ENCODE measurements at places on chromosomes 12 and 14.

DNA sequence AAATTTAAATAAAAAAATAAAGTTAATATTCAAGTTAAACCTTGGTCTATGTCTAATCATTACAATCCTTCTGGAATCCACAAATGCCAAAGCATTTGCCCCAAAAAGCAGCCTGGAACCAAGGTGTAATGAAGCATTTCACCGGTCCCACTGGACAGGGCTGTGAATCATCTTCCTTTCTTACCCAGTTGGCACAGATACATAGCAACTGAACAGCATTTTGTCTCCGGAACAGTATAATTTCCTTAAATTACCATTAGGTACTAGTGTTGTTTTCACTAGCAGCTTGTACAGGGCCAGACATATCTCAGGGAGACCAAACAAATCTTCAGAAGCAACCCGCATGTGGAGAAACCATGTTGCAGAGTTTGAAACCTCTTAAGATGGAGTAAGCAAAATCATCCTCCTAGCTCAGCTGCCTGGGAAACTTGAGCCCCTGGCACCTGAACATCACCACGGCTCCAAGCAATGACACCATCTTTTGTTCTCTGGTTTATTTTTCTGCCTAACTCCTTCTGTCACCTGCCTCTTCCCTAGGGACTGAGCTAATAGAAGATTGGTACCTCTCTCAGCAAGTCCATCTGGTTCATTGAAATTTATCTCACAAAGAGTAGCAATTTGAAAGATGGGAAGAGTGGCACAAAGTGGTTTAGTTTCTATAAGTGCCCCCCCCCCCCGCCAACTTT lies 17.9 kb upstream of the MDM1 start:
- no peak for DNase-seq
- H3K27me3 ChIP-seq, result no peaks in the 10 kb centered on the region
- no peaks in the 10 kb centered on the region for H3K36me3 ChIP-seq
- H3K4me3 ChIP-seq, result no peak overlapping the region
- no peaks in the 10 kb centered on the region for H3K4me1 ChIP-seq

DNA sequence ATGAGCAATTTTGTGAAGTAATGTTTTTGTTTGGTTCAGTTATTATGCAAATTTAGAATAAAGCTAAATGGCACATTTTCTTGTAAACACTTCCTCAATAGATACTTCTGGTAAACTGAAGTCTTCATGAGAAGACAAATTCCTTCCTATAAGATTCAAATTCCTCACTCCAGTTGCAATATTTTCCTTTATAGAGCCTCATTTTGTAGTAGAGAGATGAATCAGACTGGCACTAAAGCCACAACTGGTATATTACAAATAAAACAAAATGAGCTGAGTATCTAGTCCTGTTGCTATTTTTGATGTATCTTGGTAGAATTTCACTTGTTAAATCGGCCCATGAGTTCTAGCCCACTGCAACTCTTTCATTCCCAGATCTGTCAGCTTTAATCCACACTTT lies 5.5 kb downstream of the LGR5 start:
- no peaks in the 10 kb centered on the region for H3K36me3 ChIP-seq
- peaks cover 13% of the 10 kb centered on the region for H3K27me3 ChIP-seq
- H3K4me1 ChIP-seq, result no peaks in the 10 kb centered on the region

DNA sequence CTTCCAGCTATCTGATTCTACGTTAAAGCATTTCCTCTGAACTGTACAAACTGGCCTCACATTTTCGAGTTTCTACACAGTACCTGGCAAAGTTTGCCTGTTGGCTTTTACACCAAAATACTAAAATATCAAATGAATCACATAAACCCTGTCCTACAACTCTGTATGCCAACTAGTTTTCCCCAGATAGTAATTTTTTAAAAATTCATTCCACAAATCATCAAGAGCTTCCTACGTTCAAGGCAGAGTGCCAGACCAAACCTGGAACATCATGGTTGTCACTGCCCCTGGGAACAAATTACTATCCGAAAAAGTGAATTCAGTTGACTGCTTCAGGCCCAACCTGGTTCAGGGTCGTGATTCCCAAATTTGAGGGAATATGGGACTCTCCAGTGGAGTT lies 2.1 kb downstream of the TMEM30B start:
- no peak overlapping the region for H3K27ac ChIP-seq
- DNase-seq, result no peak
- H3K27me3 ChIP-seq, result no peaks in the 10 kb centered on the region
- H3K36me3 ChIP-seq, result no peaks in the 10 kb centered on the region

DNA sequence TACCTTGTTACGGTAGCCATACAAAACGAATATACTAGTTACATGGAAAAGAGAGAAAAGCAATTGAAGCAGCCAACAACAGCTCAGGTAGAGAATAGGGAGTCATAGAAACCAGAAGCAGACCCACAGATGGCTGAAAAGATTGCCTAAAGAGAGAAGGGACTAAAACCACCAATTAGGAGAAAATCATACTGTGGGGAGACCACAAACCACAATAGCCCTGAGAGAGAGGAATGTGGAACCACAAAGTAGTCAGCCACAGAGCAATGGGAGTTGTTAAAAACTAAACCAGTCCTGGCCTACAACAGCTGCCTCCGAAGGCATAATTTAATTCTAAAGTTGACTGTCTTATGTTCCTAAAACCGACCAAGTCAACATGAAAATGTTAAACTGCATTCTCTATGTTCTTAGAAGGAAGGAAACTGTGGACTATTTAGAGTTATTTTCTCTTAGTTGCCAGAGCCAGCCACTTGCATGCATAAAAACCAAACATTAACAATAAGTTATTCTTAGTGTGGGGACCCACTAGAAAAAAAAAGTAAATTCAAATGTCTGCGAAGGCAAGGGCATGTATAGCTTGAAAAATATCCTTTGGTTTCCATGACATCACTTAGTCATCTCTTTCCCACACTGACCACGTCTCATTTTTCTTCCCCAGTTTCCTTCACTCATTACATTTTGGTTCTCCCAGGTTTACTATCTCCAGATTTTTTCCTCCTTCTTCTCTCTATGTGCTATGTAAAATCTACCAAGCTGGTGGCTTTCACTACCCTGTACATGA lies 398.1 kb downstream of the NOVA1 start:
- no peaks in the 10 kb centered on the region for H3K27me3 ChIP-seq
- no peaks in the 10 kb centered on the region for H3K4me1 ChIP-seq
- no peak overlapping the region for H3K4me3 ChIP-seq
- no peak for DNase-seq
- no peak overlapping the region for H3K27ac ChIP-seq

- DNase-seq, result no peak
- no peaks in the 10 kb centered on the region for H3K27me3 ChIP-seq
- H3K36me3 ChIP-seq, result no peaks in the 10 kb centered on the region
- no peak overlapping the region for H3K27ac ChIP-seq
Measured at GRCh38 chr12:113438523-113439300, 16.5 kb downstream of the SDSL start.

- H3K36me3 ChIP-seq, result no peaks in the 10 kb centered on the region
- DNase-seq, result peak; percentile 94
- peaks cover 17% of the 10 kb centered on the region for H3K4me1 ChIP-seq
- H3K27ac ChIP-seq, result peak overlapping the region; percentile 95
- peak overlapping the region; percentile 79 for H3K4me3 ChIP-seq
- H3K27me3 ChIP-seq, result no peaks in the 10 kb centered on the region
Measured at GRCh38 chr12:569803-570434, 93.3 kb downstream of the NINJ2 start.

- no peak overlapping the region for H3K27ac ChIP-seq
- H3K4me1 ChIP-seq, result no peaks in the 10 kb centered on the region
- no peaks in the 10 kb centered on the region for H3K36me3 ChIP-seq
- DNase-seq, result no peak
Measured at GRCh38 chr12:89977405-89978085, 268.9 kb upstream of the ATP2B1 start.

DNA sequence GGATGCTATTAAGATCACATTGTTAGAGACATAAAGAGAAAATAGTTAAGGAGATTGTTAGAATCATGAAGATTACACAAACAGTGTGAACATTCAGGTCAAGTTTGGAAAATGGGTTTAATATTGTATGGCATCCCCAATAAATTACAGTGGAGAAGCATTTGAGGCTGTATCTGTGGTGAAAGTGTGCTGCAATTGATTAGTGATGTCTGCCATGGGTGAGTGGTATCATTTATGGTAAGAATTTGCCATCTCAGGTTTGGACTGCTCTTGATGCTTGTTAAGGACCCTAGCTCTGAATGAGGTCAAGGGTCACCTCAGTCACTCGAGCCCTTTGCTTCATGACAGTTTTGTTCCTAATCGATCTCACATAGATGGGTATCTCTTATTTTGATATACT lies 265.7 kb upstream of the SRRM4 start:
- H3K27me3 ChIP-seq, result no peaks in the 10 kb centered on the region
- no peaks in the 10 kb centered on the region for H3K4me1 ChIP-seq
- no peak overlapping the region for H3K27ac ChIP-seq

- no peak overlapping the region for H3K27ac ChIP-seq
- H3K4me1 ChIP-seq, result no peaks in the 10 kb centered on the region
- no peak for DNase-seq
- H3K36me3 ChIP-seq, result no peaks in the 10 kb centered on the region
Measured at GRCh38 chr14:79544698-79545070, 666.6 kb downstream of the DIO2 start.

- peak overlapping the region; percentile 82 for H3K27ac ChIP-seq
- H3K4me1 ChIP-seq, result peaks cover 6% of the 10 kb centered on the region
- no peaks in the 10 kb centered on the region for H3K27me3 ChIP-seq
Measured at GRCh38 chr14:68977718-68978171, 1.4 kb downstream of the ACTN1 start.

DNA sequence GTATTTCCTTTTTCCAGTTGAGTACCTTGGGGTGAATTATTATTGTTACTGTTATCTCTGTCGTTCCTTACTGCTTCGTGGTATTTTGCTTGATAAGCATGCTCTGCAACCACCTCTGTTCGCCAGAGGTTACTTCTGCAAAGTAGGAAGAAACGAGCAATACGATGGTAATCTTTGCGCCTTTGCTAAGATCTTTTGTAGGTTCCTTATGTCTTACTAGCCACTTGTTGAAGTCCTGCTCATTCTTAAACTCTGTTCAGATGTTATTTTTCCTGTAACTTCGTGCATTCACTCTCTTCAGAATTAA lies 729 bp upstream of the M6PR start:
- H3K4me3 ChIP-seq, result peak overlapping the region; percentile 80
- peaks cover 24% of the 10 kb centered on the region for H3K4me1 ChIP-seq
- DNase-seq, result no peak
- peak overlapping the region; percentile 99 for H3K27ac ChIP-seq
- no peaks in the 10 kb centered on the region for H3K27me3 ChIP-seq

GRCh38 chr14:68363466-68363842 lies 429.4 kb downstream of the ZFP36L1 start:
- DNase-seq, result no peak
- no peaks in the 10 kb centered on the region for H3K36me3 ChIP-seq
- H3K4me1 ChIP-seq, result peaks cover 6% of the 10 kb centered on the region
- no peaks in the 10 kb centered on the region for H3K27me3 ChIP-seq

DNA sequence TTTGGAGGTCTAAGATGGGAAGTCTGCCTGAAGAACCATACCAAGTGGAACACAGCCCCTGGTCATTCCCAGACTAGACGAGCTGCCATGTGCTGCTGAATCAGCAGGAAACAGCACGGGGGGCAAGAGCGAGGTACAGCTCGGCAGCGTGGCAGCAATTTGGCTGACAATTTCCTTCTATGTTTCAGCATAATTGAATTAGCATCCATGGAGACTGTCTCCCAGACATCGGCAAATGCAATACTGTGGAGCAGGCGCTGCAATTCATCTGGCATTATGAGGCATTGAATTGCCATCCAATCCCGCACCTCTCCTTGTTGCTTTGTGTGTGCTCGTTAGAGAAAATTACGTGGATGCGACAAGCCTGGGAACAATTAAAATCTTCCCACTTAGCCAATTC lies 46.0 kb upstream of the CCDC60 start:
- DNase-seq, result no peak
- no peaks in the 10 kb centered on the region for H3K4me1 ChIP-seq
- no peaks in the 10 kb centered on the region for H3K36me3 ChIP-seq
- H3K4me3 ChIP-seq, result no peak overlapping the region

Measured in psoas muscle (tissue), 8 donors.